Activated naive CD4-positive, alpha-beta T cell treated with anti-CD3 and anti-CD28 coated beads, Interleukin-2, amount 50 U/mL, for 72 hours (primary cell): ENCODE measurements at places on chromosomes 3 and 15. TPM values are rescaled to one million over a fixed set of nuclear protein-coding genes. Genes with fewer than 3 reads are reported as not detected.

The SLC22A13 gene
- total RNA-seq, result 1.1 TPM

The WDR76 gene
- total RNA-seq, result 124 TPM

The PRTG gene
- not detected for total RNA-seq

The SLC24A5 gene
- not detected for total RNA-seq

The SOX2 gene
- not detected for total RNA-seq

The ANKUB1 gene
- total RNA-seq, result not detected

The NPAP1 gene
- total RNA-seq, result not detected
